ENCODE measurements at places on chromosomes 7 and 10.

- DNase-seq = no peak
Measured at GRCh38 chr7:101411508-101411874, 48.8 kb downstream of the COL26A1 start.

DNA sequence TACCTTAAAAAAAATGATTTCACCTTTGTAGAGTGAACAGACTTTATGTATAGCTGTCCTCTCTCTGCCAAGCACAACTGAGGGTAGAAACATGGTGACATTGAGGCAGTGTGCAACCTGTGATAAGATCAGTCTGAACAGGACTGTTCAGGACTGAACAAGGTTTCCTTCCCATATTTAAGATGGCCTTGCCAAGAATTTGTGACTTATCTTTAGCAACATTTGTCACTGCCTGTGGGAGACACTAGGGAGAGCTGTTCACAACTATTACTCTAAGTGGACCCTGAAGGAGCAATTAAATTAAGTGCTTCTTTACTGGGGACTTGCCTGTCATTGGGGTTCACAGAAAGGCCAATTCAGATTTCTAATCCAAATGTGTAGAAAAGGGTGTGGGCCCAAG is 6.7 kb downstream of the OR13A1 start:
- no peak for DNase-seq

DNA sequence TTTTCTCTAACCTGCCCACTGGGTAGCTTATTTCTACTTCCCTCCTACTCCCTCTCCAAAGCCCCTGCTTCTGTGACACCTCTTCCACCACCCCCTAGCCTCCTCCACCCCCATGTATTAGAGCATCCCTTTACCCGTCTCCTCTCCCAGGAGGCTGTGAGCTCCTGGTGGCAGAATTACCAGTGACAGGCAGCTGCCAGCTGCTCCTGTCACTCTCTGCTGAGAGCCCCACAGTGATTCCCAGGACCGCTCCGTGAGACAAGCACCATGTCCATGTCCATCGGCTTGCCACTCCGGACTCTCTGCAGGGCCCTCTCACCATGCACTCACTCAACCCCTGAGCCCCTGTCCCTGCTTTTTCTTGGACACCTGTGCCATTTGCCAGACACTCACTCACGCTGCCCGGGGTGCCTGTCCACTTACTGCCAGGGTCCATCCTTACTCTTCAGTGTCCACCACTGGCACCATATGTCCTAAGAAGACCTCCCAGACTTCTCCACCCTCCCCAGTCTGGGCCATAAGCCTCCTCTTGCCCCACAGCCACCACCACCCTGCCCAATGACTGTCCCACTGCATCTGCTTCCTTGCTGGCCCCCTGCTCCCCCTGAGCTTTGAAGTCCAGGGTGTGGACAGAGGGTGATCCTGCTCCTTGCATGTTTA is 9.8 kb downstream of the WDFY4 start:
- no peak for DNase-seq

DNA sequence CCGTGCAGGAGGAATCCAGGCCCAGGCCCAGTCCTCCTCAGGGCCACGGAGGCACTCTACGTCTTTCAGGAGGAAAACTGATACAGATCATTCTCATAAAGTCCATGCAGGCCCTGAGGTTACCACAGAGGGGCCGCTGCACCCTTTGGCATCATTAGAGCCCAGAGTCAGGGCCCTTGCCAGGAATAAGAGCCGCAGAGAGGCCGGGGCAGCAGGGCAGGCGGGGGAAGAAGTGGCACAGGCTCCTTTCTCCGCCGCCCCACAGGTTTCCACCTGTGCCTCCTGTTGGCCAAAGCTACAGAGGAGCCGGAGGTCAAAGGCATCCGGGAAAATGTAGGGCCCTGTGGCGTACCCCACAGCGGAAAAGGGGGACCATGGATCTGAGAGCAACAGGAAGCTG is 366.6 kb upstream of the SHH start:
- no peak for DNase-seq

DNA sequence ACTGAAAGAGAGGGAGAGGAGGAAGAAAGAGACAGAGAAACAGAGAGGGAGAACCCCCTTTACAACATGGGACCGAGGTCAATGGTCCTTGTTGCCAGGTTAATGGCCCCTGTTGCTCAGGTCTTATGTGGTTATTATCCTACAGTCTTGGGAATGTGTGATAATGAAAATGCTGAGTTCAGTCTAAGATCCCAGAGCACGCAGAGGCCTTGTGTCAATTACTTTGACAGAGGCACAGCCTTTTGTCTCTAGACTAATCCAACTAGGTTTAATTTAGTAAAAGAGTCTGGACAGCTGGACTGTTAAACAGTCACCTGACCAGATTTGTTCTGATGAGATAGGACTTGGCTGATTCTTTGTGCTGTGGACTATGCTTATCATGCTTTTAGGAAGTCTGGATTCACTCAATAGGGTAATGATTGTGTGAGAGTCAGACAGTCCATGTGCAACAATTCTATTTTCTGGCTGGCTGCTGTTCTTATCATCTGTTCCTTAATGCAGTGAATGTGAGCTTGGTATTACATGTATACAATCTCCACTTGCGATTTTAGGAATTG is 157.4 kb upstream of the MAGI2 start:
- DNase-seq = no peak

- no peak for DNase-seq
Measured at GRCh38 chr7:151792086-151792485, 84.8 kb downstream of the PRKAG2 start.

- DNase-seq = no peak
Measured at GRCh38 chr7:20839196-20839735, 52.6 kb upstream of the SP8 start.

GRCh38 chr7:39681887-39682441 is 58.6 kb downstream of the RALA start:
- DNase-seq = no peak

DNA sequence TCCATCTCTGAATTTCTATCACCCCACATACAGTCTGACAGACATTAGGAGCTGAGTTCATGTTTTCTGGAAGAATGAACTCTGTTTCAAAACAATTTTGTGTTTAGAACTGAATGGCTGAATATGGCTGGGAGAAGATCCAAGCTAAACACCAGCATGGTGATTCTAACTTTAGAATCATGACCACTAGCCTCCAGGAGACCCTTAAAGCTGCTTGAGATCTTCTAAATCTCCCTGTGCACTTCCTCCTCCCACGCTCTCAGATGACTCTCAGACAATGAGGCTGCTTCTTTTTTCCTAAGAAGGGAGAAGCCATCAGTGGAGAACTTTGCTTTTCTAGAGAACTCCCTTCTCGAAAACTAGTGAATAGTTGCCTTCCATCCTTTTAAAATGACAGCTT is 711.2 kb downstream of the GRID1 start:
- no peak for DNase-seq

- DNase-seq = no peak
Measured at GRCh38 chr7:159197066-159197975, 52.7 kb upstream of the VIPR2 start.

DNA sequence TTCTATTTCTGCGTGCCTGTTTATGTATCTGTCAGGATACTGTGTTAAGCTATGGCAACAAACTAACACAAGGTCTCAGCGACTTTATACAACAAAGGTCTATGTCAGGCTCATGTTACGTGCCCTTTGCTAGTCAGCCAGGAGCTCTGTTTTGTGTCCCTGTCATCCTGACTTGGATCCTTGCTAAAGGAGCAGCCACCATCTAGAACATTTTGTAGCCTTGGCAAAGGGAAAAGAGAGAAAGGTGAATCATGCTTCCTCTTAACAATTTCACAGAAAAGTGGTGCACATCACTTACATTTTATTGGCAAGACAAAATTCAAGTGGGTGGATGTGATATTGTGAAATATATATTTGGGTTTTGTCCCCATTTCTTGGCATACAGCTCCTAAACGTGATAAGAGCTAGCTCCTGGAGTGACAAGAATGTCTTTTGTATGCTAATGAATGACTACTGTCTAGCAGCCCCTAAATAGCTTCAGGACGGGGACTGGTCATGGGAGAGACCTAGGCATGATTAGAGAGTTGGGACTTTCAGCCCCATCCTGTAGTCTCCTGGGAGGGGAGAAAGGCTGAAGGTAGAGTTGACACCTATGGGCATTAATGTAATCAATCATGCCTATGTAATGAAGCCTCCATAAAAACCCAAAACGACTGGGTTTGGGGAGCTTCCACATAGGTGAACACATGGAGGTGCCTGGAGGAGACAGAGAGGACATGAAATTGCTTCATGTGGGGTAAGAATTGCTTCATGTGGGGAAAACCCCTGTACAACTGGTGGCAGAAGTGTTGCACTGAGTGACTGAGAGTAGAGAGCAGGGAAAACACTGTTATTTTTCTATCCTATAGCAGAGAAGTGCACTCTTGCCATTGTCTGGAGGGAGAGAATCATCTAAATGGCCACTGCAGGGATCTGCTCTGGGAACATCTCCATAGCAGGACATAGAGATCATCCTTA is 33.0 kb downstream of the MRPL32 start:
- no peak for DNase-seq

DNA sequence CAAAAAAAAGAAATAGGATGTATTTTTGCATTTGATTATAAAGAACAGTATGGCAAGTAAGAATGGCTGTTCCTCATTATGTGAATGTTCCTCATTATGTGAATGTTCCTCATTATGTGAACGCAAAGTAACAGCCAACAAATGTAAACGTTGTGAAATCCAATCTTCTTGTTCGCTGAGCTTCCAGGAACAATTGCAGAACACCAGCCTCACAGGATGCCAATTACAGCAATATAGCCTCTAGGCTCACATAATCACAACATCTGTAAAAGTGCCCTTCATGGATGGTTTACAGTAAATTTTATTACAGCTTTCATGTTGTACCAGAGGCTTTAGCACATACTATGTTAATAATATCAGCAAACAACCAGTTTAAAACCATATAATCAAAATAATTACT is 71.6 kb downstream of the THSD7A start:
- DNase-seq = peak; percentile 81

- DNase-seq = no peak
Measured at GRCh38 chr7:3825491-3825890, 524.4 kb downstream of the SDK1 start.

- DNase-seq = no peak
Measured at GRCh38 chr10:30510932-30511700, 77.1 kb downstream of the MAP3K8 start.

- peak; percentile 28 for DNase-seq
Measured at GRCh38 chr10:98425511-98426352, 10.8 kb upstream of the PYROXD2 start.
